ENCODE measurements at places on chromosomes 2 and 18.

DNA sequence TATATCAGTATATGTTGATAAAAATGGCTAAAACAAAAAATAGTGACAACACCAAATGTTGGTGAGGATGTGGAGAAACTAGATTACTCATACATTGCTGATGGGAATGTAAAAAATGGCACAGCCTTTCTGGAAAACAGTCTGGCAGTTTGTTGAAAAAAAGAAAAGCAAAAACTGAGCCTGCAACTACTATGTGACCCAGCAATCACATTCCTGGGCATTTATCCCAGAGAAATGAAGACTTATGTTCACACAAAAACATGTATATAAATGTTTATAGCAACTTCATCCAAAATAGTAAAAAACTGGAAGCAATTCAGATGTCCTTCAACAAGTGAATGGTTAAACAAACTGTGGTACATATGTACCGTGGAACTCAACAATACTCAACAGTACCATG, 7.5 kb upstream of the KDSR start:
- DNase-seq, result no peak

DNA sequence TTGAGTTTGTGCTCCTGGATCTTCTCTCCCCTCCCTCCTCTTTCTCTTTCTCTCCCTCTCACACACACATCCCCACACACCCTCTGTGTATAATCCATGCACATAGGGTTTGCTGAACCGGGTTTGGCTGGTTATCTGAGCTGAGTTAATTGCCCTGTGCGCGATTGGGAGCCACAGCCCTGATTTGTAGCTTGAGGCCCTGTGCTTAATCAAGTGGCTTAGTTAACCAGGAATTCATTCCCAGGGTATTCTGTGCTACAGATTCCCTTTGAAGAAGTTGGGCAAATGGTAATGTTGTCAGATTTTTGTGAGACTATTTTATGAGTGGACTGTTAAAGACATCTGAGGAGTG, 6.2 kb downstream of the PARD3B start:
- DNase-seq, result no peak

DNA sequence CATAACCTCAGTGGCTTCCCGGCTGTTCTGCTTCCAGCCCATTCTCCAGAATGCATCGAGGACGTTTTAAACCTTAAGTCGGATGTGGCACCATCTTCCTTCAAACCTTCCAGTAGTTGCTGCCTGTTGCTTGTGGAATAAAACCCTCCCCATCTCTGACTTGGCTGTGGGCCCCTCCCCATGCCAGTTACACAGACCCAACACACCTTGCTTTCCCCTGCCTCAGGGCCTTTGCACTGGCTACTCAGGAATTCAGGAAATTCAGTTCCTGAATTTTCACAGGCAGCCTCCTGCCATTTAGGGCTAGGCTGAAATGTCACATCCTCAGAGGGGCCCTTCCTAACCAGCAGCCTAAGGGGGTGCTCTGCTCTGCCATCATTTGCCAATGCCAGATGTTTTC, 5.0 kb upstream of the ADRA2B start:
- DNase-seq, result no peak

- DNase-seq, result peak; percentile 81
Observed at GRCh38 chr2:71505086-71505769, 51.9 kb downstream of the DYSF start.

GRCh38 chr2:215830304-215830703, 183.0 kb downstream of the MREG start:
- DNase-seq, result no peak

DNA sequence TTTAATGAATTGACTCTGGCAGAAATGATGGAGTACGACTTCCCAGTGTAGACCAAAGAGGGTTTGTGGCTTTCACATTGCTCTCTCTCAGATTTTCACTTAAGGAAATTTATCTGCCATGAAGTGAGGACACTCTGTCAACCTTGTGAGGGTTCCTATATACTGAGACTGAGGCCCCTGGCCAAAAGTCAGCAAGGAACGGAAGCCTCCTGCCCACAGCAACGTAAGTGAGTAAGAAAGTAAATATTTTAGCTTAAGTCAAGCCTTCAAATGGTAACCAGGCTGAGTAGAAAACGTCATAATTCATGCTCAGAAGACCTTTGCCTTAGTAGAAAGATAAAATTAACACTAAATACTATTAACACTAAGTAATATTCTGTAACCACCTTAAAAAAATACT, 1080.5 kb upstream of the ACVR2A start:
- DNase-seq, result no peak

- DNase-seq, result peak; percentile 21
Observed at GRCh38 chr2:241720099-241720498, 14.3 kb upstream of the D2HGDH start.

- no peak for DNase-seq
Observed at GRCh38 chr18:48619501-48619900, 80.7 kb downstream of the CTIF start.

DNA sequence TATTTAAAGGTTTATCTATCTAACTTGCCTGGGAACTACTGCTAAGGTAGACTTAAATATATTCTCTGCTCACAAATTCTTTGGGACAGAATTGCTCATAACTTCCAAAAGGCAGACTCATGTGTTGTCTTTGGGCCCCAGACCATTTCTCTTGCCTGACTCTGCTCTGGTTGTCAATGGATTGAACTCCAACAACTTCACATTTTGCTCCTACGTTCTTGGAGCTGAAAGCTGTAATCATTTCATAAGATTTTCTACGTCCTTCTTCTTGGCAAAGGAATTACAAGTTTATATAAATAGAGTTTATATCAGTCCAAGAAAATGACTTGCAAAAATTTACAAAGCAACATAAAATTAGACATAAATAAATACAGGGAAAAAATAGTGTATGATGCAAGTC, 32.9 kb upstream of the PPM1B start:
- DNase-seq, result no peak

DNA sequence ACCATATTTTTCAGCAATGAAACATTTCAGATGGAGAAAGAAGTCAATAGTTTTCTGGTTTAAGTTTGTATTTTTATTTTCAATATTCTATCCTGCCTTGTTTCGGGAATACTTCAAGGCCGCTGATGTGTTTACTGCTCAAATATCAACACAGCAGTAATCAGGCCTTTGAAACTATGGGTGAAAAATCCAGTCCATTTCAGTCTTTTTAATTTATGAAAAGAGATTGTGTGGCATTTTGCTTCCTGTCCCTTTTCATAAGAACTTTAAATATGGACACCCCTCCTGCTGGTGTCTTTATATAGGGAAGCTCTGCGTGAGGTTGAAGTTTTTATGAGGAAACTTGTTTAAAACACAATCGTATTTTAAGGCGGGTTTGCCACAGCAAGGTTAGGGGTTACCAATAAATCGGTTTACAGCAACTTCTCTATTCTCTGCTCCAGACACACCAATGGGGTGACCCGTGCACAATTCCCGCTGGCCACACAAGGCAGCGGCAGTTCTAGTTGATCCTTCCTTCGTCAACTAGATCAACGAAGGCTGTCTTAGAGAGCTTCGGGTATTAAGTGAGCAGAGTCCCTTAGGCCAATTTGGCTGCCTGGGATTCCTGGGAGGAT, 1.2 kb upstream of the TANC1 start:
- peak; percentile 32 for DNase-seq

GRCh38 chr2:23745726-23746105, 181.2 kb downstream of the ATAD2B start:
- DNase-seq, result peak; percentile 65

- DNase-seq, result no peak
Observed at GRCh38 chr2:146119586-146119985, 1599.7 kb upstream of the ZEB2 start.

- DNase-seq, result no peak
Observed at GRCh38 chr2:224517963-224518362, 67.2 kb downstream of the CUL3 start.

DNA sequence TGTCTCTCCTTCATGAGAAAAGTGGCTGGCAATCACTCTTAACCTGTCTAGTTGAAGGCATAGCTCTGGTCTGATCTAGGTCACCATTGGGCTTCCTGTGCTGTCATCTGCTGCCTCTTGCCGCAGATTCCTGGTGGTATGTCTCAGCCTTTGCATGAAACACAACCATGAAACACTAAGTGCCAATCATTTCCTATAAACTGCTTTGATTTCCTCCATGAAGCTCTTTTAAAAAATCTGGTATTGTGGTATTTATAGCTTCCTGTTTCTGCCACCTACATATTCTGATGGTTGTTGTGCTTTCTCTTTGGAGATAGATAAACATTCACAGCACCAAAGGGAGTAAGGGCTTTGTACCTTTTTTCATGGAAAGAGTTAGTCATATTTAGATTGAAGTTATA, 120.0 kb upstream of the EPC2 start:
- DNase-seq, result no peak

- no peak for DNase-seq
Observed at GRCh38 chr2:46335391-46336282, 38.4 kb downstream of the EPAS1 start.

DNA sequence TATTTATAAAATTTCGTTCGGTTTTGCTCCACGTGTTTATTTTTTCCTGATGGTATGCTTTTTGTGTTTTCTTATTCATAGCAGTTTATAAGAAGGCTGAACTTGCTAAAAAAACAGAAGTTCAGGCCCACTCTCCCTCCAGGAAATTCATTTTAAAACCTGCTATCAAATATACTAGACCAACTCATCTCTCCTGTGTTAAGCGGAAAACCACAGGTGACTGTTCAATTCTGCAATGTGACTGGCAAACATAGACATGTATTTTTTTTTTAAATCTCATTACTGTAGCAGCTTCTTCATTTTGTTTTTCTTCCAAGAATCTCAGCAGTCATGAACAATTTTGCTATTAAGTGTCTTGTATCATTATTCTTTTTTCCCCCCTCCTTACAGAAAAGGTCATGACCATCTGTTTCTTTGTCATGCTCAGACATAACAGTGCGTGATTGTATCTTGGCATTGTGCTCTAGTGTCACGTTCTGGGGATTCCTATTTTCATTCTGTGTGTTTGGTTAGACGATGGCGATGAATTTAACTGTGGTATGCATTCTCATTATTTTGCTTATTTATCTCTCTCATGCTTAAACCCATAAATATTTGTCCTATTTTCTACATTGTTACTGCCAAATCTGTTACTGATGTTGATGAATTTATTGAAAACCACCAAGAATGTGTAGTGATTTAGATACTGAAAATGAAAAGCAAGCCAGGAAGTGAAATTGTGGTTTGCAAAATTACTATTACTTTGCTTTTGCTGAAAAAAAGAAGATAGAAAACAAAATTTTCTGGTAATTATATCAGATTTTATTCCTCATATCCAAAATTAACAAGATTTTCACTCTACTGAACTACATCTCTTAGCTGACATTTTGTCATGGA, 74.6 kb upstream of the UNC80 start:
- no peak for DNase-seq

DNA sequence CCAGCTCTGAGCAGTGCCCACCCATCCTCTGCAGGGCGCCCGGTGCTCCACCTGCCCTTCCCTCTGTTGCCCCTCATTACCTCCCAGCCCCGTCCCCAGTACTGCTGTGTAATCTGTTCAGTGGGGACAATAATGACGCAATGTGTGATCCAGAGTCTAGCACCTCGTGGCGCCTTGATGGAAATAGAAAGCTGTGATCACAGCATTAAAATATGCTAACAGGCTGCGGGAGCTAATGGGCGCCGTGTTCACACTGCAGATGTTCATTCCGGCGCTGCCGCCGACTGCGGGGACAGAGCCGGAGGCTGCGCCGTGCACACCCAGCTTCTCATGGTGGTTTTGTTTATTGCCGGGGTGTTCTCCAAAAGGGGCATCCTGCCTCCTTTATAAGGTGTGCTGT, 235.2 kb downstream of the LDLRAD4 start:
- DNase-seq, result no peak

DNA sequence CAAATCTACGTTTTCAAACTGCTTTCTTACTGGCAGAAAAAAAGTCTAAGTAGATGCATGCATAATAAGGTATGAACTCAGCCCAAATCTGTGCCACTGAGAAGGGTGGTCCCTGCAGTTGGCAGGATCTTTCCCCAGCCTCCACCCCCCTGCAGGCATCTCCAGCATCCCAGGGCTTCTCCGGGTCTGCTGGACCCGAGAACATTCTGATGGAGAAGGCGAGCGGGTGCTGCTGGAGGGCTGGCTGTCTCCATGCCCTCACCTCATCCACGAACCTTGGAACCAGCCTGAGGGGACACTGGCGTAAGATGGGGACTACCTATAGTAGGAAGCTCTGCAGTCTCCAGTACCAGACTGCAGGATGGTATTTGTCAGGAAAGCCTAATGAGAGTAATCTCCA, 198.9 kb downstream of the HDAC4 start:
- no peak for DNase-seq
